Gastrocnemius medialis (tissue), 4 donors: ENCODE measurements at places on chromosomes 3 and 15.

GRCh38 chr15:25136119-25136518, 181.3 kb downstream of the SNRPN start:
- no peak for DNase-seq

DNA sequence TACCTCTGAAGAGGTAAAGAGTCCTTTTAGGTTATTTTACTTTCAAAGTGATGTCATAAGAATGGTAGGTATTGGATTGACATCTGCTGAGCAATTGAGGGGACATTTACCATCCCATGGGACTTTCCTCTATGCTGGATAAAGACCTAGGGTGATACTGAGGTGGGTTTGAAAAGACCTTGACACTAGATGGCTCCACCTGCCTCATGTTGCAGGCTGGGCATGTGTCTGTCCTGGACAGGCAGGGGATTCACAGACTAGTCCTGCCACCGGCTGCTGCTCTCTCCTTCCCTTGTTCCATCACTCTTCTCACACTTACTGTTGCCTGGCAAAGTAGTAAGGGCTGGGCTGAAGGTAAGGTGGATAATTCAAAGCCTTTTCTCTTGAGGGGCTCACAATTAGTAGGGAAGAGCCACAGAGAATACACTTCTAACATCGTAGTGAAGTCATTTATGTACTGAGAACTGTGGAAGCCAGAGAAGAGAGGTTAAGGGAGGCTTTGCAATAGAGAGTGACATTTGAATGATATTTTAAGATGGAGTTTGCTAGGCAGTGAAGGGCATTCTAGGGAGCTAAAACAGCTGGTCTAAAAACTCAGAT, 27.7 kb downstream of the TRAK1 start:
- DNase-seq, result peak; percentile 71

DNA sequence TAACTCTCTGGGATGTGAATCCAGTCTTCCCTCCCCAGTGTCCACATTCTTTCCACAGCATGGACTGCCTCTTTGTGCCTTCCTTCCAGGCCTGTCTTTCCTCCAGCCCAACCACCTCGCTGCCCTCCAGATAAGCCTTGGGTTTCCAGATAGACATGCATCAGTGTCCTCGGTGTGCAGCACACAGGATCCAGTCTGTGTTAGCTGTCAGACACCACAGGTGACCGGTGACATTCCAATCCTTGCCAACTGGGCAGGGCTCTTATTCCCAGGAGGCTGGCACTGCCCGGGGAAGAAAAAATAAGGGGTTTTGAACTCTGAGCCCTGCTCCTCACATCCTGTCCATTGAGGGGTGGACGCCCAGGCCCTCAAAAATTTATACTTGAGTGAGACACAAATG, 6.0 kb upstream of the SLC6A1 start:
- no peak for DNase-seq

GRCh38 chr3:54202651-54203248, 80.4 kb downstream of the CACNA2D3 start:
- DNase-seq, result no peak

GRCh38 chr3:26718315-26718714, 95.7 kb downstream of the LRRC3B start:
- no peak for DNase-seq

- no peak for DNase-seq
Observed at GRCh38 chr15:34039790-34040113, 748 bp upstream of the AVEN start.

DNA sequence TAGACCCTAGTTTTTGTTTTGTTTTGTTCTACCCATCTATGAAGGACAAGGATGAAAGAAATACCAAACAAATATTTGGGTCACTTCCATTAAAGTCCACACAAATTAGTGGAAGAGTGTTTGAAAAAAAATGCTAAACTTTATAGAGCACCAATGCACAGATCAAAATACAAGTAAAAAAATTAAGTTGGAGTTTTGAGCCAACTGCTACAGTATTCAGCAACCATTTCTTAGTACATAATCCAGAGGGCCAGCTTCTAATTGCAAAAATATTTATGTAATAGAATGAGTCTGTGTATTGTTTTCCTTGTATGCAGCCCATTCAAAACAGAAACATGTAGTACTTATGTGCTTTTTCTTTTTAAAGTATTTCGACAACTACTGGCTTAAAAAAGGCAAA, 121.1 kb downstream of the CBLB start:
- no peak for DNase-seq

DNA sequence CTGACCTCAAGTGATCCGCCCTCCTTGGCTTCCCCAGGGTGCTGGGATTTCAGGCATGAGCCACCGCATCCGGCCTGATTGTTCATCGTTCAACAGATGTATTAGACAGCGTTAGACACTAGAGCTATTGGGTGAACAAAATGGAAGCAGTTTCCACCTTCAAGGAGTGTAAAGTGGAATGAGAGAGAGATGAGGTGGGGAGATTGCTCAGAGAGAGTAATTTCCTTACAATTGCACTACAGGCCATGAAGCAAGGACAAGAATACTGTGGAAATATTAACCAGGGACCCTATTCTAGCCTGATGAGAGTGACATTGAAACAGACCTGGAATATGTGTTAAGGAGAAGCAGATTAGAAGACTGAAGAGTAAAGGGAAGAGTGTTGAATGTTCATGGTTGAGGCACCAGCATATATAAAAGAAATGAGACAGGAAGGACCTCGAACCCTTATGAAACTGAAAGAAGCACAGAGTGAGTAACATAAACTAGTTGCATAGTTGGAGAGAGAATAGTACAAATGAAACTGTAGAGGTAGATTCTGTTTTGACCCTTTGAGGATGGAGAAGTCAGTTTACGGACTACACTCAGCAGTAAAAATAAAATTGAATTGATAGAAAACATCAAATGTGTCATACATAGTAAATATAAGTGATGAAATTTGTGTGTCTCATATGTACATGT, 7.2 kb downstream of the RTF1 start:
- no peak for DNase-seq

GRCh38 chr3:32945136-32945535, 6.3 kb upstream of the CCR4 start:
- DNase-seq, result no peak

GRCh38 chr3:123298903-123299302, 97.2 kb downstream of the SEC22A start:
- DNase-seq, result no peak

GRCh38 chr3:137647179-137647578, 116.9 kb upstream of the SOX14 start:
- no peak for DNase-seq

GRCh38 chr3:15781131-15781530, 16.6 kb downstream of the ANKRD28 start:
- DNase-seq, result no peak

DNA sequence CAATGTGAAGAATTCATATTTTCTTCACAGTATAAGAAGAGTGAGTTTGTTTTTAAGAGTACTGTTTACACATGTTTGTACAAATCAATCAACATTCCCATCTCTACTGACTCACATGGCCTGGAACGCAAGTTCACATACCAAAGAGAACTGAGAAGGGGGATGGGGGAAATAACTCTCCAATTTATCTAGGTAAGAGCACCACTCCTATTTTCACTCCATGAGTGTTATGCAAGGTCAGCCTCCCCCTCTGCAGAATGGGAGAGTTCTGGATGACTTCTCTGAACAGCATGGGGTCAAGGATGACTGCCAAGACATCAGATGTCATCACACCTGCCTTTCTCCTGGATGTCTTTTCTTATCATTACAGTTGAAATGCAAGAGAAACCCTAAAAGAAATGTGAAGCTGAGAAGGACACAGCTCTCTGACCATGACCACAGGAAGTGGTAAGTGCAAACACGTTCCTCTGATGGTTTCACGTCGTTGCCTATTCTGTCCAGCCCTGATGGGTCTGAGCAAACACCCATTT, 95.2 kb downstream of the SEMA6D start:
- no peak for DNase-seq

- no peak for DNase-seq
Observed at GRCh38 chr3:118890206-118890605, 144.4 kb downstream of the IGSF11 start.

- DNase-seq, result no peak
Observed at GRCh38 chr3:36904641-36905040, 40.2 kb downstream of the TRANK1 start.

DNA sequence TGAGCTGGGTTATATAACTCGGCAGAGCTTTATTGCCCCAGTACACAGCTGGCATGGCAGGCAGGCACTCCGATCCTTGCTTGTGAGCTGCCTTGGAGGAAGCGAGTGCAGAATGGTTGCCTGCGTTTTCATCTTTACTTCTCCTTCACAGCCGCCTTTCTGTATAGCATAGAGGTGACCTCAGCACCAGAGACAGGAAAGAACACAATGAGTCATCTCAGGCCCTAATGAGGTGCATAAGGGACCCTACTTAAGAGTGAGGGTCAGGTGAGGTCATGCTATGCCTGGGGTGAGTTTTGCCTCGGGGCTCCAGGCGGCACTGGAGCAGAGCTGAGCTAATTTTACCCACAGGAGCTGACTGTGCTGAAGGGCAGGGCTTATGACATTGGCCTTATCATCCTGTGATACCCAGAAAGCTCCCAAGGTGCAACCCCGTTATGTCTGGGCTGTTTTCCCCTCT, 43.5 kb downstream of the LPP start:
- DNase-seq, result peak; percentile 46

DNA sequence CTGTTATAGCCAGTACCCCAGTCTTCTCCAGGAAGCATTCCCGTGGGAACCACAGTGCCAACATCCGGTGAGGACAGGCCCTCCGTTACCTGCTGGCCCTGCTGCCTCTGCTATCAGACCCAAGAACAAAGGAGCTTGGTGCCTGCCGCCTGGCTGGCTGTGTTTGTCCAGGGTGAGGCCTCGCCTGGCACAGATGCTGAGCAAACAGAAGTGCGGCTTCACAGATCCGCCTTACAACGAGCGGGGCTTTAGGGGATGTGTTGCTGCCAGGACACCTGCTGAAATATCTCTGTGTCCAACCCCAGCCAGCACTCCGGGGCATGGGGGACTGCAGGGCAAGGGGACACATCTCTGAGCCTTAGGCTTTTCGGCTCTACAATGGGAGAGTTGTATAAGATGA, 2.2 kb upstream of the EPHB3 start:
- no peak for DNase-seq

DNA sequence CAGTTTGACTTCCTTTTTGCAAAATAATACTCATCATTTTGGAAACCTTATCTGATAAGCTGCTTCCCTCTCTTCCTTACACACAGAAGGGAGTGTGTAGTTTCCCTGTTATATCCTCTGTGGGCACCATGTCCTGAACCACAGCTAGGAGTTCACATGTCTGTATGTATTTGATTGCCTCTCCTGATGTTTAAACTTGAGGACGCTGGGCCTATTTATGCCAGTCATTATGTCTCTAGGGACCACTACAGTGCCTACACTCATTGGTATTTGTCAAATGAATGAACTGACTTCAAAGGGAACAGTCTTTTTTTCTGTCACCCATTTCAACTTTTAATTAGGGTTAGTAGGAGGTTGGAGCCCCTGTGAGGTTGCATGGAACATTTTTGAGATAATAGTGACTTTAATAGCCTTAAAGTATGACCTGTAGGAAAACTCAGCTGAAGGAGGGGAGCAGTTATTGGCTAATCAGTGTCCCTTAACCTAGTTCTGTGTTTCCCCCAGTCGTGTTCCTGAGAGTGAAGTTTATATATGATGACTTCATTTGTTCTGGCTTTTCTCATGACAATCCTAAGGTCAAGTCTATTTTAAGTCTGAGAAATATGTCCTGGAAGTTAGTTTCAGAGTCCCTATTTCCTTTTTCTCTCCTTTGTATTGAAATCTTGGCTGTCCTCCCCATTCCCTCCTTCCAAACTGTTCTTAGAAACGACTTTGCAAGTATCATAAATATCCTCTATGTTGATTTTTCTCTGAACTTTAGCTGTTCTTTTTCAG, 28.9 kb downstream of the PDE8A start:
- DNase-seq, result no peak

DNA sequence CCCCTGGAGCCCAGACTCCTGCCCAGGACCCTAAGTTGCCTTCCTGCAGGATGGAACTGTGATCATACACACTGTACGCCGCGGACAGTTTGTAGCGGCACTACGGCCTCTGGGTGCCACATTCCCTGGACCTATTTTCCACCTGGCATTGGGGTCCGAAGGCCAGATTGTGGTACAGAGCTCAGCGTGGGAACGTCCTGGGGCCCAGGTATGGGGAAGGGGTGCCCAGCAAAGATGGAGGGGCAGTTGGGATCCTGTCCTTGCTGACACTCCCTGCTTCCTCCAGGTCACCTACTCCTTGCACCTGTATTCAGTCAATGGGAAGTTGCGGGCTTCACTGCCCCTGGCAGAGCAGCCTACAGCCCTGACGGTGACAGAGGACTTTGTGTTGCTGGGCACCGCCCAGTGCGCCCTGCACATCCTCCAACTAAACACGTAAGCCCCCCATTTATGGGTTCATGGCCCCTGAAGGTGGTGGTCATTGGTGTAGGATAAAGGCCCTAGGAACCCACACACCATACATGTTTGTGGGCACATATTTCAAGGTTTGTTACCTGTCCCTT, 28.8 kb downstream of the NBEAL2 start:
- no peak for DNase-seq

DNA sequence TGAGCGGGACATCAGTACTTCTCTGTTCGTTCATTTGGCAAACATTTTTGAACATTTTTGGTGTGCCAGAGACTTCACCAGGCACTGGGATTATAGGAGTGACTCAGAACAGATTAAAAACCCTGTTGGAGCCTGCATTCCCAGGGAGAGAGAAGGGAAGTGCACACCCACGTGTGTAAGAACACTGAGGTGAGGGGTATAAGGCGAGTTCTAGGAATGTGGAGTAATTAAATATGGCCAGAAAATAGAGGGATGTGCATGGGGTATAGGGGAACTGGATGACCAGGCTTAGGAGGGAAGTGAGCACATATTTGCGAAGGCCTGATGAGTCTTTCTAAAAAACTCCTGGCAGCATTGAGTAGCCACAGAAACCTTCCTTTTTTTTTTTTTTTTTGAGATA, 401.2 kb upstream of the C2CD4B start:
- DNase-seq, result no peak

GRCh38 chr3:183378008-183378407, 50.4 kb downstream of the MCF2L2 start:
- no peak for DNase-seq

GRCh38 chr3:12612514-12613226, 51.2 kb downstream of the RAF1 start:
- DNase-seq, result no peak

DNA sequence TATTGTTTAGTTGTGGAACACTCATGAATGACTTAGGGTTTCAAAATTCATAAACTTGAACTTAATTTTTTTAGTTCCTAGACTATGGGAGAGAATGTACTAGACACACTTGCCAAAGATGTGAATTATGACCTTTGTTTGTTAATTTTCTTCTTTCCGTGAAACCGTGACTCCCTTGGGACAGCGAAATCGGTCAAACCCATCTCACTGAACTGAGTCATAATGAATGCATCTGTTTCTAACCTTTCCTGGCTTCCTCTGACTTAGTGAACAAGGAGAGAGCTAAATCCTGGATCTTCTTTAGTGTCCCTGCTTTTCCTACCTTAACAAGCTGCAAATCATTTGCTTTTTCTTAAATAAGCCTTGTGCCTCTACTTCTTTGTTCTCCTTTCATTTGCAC, 85.5 kb downstream of the LARS2 start:
- DNase-seq, result no peak

- DNase-seq, result peak; percentile 86
Observed at GRCh38 chr15:63169788-63170187, 12.5 kb upstream of the RPS27L start.

GRCh38 chr3:45322616-45323015, 65.8 kb upstream of the LARS2 start:
- DNase-seq, result no peak
